HCT116 (cell line): ENCODE measurements at places on chromosomes 4 and X.

DNA sequence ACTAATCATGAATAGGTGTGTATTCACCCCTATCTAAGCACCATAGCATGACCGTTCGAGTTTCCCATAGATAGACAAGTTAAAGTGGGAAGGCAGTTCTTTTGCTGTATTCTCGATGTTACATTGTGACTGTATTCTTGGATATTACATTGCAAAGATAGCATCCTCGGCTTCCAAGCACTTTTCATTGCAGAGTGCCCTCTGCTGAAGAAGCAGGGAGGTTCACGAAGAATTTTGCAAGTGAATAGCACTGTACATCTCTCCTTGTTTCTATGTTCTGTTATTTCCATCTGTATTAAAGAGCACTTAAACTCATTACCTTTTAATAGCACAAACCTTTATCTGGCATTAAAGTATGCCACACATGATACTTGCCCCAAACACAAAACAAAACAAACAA, 426.7 kb upstream of the ARX start:
- no peak for DNase-seq

DNA sequence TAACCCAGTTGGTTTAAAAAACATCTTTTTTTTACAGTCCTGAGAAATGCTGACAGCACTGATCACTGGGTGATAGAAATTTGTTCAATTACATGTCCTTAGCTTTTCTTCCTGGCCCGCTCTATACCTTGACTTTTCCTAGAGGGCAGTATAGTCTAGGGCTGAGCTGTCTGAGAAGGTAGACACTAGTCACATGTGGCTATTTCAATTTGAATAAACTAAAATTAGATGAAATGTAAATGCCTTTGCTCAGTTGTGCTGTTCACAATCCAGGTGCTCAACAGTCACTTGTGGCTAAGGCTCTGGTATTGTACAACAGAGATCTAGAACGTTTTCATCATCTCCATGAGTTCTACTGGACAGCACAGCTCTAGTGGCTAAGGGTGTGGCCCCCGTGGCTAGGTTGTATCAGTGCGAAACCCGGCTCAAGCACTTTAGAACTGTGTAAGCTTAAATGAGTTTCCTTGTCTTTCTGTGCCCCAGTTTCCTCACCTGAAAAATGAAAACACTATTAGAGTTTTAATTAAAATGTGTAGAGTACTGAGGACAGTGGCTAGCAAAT, 111.6 kb upstream of the WDR17 start:
- no peak for DNase-seq

DNA sequence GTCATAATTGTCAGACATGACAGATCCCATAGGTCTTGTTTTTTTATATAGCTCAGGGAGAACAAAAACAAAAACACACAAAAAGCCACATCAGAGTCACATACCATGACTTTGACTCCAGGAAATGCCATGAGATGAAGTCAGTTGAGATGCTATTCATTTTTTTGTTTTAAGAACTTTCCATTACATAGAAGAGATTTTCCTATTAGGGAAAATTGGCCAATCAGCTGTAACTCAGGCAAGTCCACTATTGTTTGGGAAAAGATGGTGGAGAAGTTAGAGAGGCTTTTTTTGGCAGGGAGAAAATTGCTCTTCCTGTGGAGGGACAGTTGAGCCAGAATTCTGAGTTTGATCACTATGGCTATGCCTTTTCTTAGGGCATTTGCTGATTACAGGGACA, 72.6 kb downstream of the SMARCA5 start:
- DNase-seq = no peak

GRCh38 chr4:168876106-168876505, 133.9 kb downstream of the CBR4 start:
- no peak for DNase-seq

- DNase-seq = no peak
Observed at GRCh38 chr4:157700898-157701694, 471.7 kb downstream of the GASK1B start.

DNA sequence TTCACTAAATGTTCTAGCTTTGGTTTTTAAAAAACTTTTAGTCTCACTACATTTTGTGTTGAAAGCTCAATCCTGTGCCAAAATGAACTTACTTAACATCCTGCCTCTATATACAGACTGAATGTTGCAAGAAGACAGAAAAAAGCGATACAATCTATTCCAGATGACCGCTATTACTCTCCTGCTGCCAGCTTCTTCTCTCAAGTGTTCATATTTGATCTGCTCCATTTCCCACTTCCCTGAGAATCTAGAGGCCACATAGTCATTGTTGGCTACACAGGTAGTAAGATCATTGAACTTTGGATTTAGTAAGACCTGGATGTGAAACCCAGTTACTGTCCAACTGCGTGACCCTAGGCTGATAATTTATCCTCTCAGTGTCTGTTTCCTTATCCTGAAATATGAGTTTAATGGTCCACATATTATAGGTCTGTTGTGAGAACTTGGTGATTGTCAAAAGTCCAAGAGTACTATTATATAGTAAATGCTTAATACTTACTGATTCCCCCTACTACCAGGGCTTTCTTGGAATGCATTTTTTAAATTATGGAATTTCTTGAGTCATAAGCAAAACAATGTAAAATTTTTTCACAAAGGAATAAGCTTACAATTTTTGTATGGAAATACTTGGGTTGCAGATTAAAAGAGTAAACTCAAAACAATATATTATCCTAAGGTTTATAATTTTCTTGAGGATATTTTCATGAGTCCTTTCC, 976.8 kb upstream of the ADGRL3 start:
- no peak for DNase-seq

DNA sequence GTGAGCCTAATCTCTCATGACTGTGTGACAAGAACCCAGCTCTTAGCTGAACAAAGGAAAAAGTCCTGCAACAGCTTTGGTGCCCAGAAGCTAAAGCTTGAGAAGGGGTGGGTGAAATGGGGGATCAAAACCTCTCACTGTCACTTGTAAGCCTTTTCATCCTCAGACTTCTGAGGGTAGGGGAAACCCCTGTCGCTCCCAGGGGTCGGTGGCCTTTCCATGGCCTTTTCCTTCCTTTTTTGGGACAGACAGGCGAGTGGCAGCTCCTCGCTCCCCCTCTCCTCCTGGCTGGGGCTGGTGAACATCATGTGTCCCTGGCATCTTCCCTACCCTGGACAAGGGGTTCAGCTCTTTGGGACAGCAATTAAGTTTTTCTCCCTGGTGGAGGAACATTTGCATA, 78.2 kb downstream of the FAM47A start:
- no peak for DNase-seq

GRCh38 chrX:131565909-131566308, 22.0 kb downstream of the OR13H1 start:
- no peak for DNase-seq

DNA sequence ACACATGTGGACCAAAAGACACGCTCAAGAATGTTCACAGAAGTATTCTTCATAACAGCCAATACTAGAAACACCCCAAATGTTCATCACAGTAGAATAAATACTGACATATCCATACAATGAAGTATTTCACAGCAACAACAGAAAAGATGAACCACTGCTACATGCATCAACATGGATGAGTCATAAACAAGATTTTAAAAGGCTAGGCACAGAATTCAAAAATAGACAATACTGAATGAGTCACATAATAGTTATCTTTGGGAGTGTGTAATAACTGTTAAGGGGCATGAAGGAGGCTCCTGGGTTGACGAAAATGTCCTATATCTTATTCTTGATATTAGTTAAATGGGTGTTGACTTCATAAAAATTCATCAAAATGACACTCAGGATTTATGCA, 43.5 kb downstream of the CLOCK start:
- DNase-seq = peak; percentile 38

- DNase-seq = no peak
Observed at GRCh38 chrX:44529310-44529709, 13.3 kb downstream of the FUNDC1 start.

DNA sequence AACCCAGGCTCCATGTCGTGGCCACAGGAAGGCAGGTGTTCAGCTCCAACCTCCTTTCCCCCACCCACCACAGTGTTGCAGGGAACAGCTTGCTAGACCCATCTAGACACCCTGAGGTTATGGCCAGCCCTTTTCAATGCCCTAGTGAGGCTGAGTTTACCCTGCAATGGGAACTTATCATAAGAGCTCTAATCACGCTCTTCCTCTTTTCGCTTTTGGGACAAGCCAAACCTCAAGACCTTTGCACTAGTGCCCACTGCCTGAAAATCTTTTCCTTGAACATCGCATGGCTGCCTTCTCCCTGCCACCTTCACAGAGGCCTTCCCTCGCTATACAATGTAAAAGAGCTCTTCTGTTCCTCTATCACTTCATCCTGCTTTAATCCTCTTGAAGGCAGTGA, 2.4 kb upstream of the FGFBP2 start:
- DNase-seq = no peak

DNA sequence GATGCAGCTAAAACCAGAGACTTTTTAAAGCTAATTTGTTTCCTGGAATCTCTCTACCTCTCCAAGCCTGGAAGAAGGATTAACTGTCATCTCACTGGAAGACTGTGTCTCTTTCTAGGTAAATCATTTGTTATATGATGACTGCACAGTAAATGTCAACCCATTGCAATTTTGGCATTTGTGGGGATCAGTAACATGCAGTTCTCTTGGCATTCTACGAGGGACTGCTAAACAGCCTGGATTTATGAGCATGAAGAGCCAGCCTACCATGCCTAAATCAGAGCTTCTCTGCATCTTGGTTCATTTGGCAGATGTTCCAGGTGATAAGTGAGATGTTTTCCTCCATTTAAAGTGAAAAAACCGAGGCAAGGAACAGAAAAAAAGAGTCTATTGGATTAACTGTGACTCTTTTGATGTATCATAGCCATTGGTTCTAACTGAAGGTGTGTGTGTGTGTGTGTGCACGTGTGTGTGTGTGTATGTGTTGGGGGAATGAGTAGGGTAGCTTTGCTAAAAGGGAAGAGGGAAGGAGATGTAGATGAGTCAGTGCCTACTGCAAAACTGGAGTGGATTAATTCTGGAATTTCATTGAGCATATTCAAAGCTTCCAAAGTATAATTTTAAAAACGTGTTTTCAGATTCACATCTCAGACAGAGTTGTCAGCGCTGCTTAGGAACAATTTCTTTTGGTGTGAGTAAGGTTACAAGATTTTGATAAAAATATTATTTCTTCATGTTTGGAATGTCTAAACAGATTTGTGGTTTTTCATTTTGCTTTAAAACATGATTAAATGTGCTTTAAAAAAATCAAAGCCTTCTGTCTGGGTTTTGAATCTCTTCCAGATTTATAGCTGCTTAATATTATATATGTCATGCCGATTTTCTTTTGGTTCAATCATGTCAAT, 123.2 kb upstream of the LNX1 start:
- DNase-seq = no peak

DNA sequence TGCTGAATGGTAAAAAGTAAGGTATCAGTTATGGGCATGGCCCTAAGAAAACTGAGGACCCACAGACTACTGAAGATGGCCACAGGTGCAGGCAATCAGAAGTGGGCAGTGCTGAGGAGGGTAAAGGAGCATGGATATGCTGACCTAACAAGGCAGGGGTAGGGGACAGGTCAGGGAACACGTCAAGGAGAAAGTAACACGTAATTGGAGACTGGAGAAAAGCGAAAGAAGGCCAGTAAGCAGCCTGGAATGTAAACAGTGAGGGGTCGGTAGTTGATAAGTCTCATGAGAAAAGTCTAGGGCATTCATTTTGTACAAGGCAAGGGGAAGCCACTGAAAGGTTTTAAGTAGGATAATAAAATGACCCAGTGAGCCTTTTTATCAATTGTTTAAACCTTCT, 153.3 kb downstream of the PRDM5 start:
- peak; percentile 16 for DNase-seq

DNA sequence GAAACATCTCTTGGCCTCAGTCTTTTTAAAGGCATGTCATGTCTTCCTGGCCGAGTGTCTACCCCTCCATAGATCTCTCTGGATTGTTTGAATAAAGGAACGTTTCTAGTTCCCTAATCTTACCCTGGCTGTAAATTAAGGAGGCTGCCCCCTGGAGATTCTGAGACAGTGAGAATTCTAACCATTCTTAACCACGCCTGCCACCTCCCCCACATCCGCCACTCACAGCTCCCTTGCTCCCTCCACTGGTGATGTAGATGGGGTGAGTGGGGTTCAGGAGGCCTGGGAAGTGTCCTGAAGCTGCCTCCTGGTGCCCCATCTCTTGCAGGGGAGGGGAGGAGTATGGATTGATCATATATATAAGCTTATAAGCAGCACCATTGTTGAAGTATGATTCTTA, 48.0 kb upstream of the TRIM2 start:
- DNase-seq = no peak

DNA sequence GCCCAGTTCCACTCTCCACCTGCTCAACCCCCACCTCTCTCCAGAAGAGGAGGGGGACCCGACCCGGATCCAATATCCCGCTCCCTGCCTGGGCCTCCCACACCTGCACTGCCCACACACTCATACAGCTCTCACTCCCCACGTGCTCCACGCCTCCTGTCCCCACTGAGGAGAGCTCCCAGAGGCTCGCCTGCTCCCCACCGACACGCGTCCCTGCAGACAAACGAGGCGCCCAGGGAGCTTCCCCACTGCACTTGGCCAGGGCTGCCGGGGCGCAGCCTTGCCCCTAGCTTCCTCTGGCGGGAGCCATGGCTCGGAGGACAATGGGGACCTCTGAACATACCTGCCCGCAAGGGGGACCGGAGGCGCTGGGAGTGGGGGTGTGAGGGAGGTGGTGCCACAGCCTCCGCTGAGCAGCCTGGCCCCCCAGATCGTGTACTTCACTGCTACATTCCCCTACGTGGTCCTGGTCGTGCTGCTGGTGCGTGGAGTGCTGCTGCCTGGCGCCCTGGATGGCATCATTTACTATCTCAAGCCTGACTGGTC, 5.0 kb downstream of the SLC6A8 start:
- DNase-seq = no peak

GRCh38 chr4:57374866-57375595, 264.8 kb upstream of the IGFBP7 start:
- DNase-seq = no peak

GRCh38 chrX:115940888-115941332, 229.6 kb upstream of the AGTR2 start:
- DNase-seq = no peak

- DNase-seq = no peak
Observed at GRCh38 chr4:144788469-144788868, 142.5 kb downstream of the HHIP start.

- no peak for DNase-seq
Observed at GRCh38 chr4:183399126-183399522, 45.3 kb upstream of the CDKN2AIP start.

GRCh38 chrX:48891402-48892288, 5.9 kb downstream of the TIMM17B start:
- DNase-seq = peak; percentile 60

- DNase-seq = no peak
Observed at GRCh38 chrX:153924149-153924861, 1.8 kb downstream of the ARHGAP4 start.

- DNase-seq = no peak
Observed at GRCh38 chr4:153639833-153640802, 44.0 kb upstream of the TLR2 start.
